ENCODE measurements at places on chromosomes 5 and 9.
A peak's percentile ranks its signal among the peaks of the same experiment; 100 is the strongest.

- no peak for DNase-seq
Measured at GRCh38 chr5:122757285-122757684, 17.6 kb upstream of the SNX2 start.

DNA sequence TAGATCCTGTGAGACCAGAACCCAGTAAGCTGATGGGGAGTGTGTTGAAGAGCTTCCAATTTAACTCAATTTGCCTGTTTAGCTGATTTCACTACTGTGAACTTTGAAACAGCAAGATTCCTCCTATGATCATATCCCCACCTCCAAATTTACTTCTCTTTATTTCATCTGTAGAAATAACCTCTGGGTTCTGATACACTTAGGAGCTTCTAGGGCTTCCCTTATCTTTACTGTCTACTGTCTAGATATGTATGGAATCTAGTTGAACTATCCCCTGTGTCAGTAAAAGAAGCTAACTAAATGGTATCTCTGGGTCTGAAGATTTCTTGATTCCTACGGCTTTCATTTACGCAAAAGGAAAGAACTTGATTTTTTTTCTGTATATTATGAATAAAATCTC lies 116.8 kb downstream of the GCNT1 start:
- no peak for DNase-seq

- no peak for DNase-seq
Measured at GRCh38 chr5:112918136-112918535, 3.9 kb downstream of the REEP5 start.

GRCh38 chr5:75512383-75513074 lies 838 bp downstream of the POLK start:
- DNase-seq, result peak; percentile 0

DNA sequence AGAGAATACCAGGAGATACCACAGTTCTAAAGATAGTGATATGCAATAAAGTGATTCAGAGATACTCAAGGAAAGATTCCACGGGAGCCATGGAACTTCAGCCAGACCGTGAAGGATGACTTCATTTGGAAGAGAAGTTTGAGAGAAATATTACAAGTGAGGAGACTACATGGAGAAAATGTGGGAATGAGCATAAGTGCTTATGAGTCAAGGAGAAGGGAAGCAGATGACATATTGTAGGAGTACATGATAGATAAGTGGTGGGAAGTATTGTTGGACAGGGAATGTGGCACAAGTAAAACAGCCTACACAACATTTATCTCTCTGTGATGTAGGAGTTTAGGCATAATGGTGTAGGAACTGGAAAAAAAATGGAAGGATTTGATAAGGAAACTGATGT lies 122.1 kb upstream of the FBXL17 start:
- no peak for DNase-seq

GRCh38 chr5:134103397-134103796 lies 11.1 kb upstream of the TCF7 start:
- DNase-seq, result no peak

DNA sequence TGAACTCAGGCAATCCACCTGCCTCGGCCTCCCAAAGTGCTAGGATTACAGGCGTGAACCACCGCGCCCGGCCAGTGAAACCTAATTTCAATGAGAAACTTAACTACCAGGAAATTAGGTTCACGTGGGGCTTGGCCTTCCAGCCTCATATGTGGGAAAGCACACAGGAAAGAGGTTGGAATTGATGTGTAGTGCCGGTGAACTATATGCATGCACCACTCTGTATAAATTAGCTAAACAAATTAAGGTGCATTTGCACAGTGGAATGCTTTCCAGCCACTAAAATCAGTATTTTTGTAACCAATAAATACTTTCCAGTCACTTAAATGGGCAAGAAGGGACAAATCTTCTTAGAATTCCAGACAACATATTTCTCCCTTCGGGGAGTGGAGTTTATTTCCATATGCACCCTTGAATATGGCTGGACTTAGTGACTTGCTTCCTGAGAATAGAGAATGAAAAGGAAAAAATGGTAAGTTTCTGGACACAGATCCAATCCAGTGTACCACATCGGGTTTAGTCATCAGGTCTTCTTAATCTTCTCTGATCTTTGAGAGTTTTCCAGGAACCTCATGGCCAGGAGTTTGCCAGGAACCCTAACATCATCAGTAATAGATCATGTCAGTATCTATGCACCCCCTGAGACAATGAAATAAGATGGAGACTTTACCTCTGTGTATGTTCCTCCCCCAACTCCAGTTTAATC lies 24.9 kb downstream of the ATOX1 start:
- no peak for DNase-seq

GRCh38 chr9:118558026-118558425 lies 811.2 kb downstream of the BRINP1 start:
- DNase-seq, result no peak

DNA sequence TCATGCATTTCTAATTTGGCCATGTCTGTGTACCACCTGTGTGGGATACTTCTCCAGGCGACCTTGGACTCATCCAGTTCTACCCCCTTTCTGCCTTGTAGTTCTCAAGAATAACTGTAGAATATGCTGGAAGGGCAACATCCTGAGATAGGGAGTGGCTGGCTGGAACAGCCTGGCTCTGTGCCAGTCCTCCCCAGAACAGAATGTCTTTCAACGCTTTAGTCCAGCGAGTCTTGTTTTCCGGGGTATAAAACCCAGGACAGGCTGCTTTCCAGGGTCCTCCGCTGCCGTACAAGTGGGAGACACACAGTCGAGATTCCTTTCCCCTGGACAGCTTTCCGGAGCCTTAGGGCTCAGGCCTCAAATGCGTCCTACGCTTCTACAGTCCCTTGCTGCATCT lies 45.4 kb upstream of the XPA start:
- DNase-seq, result no peak

- DNase-seq, result peak; percentile 38
Measured at GRCh38 chr5:68405784-68406743, 190.5 kb downstream of the PIK3R1 start.

- peak; percentile 13 for DNase-seq
Measured at GRCh38 chr5:24005384-24005783, 498.0 kb downstream of the PRDM9 start.

GRCh38 chr5:132828846-132829494 lies 1.5 kb downstream of the SHROOM1 start:
- DNase-seq, result no peak

- no peak for DNase-seq
Measured at GRCh38 chr5:136006164-136006563, 22.6 kb upstream of the TGFBI start.

Data from SW480 (cell line).